ENCODE measurements at places on chromosomes 2 and 18. TPM values are rescaled to one million over a fixed set of nuclear protein-coding genes. Genes with fewer than 3 reads are reported as not detected.

DNA sequence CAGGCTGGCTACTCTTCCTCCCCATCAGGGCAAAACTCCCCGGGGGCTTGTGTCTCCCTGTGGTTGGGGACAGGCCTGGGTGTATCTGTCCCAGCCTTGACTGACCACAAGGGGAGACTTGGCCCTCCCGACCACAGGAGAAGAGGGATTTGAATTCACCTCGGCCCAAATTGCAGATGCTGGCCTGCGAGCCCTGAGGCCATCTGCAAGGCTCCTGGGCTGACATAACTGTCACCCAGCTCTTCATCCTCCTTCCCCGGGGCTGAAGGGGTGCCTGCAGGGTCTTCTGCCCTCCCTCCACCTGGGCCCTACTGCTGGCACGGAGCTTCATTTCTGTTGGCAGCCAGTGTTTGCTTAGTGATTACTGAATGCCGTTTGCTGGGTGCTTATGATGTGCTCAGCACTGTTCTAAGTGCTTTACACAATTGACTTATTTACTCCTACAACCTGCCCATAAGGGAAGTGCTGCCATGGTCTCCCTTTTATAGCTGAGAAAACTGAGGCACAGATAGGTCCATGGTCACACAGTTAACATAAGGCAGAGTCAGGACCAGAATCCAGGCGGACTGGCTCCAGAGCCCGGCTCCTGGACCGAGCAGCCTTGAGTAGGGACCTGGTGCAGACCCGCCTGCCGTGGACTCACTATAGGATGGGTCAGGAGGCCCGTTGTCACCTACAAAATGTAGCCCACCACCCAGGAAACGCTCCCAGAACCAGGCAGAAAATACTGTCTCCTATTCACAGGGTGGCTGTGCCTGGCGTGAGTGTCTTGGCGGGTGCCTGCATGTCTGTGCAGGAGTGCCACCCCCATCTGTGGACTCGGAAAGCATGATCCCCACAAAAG is 18.9 kb downstream of the STEAP3 start:
- no peak for DNase-seq

DNA sequence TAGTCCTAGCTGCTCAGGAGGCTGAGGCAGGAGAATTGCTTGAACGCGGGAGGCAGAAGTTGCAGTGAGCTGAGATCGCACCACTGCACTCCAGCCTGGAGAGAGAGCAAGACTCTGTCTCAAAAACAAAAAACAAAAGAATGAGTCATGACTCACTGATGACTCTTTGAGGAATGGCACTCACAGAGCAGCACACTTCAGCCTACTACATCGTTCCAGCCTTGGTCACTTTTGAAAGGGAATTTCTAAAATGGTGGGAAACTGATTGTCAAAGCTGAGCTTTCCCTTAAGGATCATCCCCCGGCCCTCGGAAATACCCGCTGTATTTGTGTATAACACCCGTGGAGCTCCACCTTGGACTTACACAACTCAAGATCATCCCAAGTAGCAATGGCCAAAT is 217.3 kb upstream of the HS6ST1 start:
- no peak for DNase-seq

The PTPRN gene
- not detected for total RNA-seq

The PPP1R1C gene
- total RNA-seq = 5.0 TPM

DNA sequence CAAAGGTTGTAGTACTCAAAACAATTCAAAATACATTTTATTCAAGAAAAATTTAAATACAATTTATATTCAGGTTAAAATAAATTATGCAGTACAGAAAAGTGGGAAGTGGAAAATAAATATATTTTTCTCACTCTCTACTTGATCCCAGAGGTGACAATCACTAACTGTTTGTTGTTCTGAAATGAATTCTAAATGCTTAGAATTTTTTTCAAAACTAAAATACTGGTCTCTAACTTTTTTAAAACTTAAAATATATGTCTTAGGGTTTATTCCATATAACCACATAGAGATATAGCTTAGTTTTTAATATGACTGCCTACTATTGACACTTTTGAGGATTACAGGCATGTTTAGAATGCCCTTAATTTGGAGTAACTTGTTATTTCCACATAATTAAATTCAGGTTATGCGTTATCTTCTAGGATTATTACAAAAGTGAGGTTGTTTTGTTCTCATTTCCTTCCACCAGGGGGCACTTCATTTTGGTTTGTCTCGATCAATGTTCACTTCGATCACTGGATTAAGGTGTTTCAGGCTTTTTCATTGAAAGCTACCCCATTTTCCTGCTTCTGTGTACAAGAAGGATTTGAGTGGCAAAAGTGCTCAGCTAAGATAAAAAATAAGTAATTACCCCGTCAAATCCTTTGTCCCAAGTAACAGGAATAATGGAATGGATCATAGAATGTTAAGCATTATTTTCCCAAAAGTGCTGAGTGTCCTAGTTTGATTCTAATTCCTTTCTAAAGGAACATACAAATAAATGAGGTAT is 27.1 kb upstream of the TFPI start:
- no peak for DNase-seq

The PLCL1 gene
- 17.7 TPM for total RNA-seq

- DNase-seq = no peak
Observed at GRCh38 chr2:134301099-134301927, 47.4 kb downstream of the MGAT5 start.

- no peak for DNase-seq
Observed at GRCh38 chr2:12556762-12557161, 160.0 kb upstream of the TRIB2 start.

The FAM161A gene
- total RNA-seq = 1.5 TPM

The PXDN gene
- 46.0 TPM for total RNA-seq

GRCh38 chr18:47719096-47719780 is 211.2 kb downstream of the SMAD2 start:
- DNase-seq = no peak

The SCG2 gene
- 0.42 TPM for total RNA-seq

- no peak for DNase-seq
Observed at GRCh38 chr18:49072940-49073339, 122.2 kb upstream of the SMAD7 start.

GRCh38 chr18:50133526-50133925 is 61.4 kb downstream of the MYO5B start:
- no peak for DNase-seq

DNA sequence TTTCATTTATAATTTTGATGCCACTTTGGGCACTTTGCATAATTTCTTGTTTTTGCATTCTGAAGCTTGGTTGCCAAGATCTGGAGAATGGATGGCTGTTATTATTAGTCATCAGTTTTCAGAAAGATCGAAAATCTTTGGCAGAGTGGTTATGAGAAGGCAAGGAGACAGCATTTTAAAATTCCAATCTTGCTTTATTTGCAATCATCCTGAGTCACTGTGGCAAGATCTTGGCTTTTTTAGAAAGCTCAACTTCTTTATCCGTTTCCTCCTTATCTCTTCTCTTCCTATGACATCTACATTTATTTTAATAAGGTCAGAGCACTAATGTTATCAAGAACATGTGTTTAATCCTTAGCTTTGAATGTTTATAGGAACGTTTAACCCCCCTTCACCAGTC is 31.1 kb upstream of the EIF2AK3 start:
- no peak for DNase-seq

- no peak for DNase-seq
Observed at GRCh38 chr18:76979111-76979751, 153.4 kb downstream of the MBP start.

The GKN1 gene
- not detected for total RNA-seq

The ST8SIA3 gene
- not detected for total RNA-seq

The KCNK3 gene
- total RNA-seq = 35.4 TPM

DNA sequence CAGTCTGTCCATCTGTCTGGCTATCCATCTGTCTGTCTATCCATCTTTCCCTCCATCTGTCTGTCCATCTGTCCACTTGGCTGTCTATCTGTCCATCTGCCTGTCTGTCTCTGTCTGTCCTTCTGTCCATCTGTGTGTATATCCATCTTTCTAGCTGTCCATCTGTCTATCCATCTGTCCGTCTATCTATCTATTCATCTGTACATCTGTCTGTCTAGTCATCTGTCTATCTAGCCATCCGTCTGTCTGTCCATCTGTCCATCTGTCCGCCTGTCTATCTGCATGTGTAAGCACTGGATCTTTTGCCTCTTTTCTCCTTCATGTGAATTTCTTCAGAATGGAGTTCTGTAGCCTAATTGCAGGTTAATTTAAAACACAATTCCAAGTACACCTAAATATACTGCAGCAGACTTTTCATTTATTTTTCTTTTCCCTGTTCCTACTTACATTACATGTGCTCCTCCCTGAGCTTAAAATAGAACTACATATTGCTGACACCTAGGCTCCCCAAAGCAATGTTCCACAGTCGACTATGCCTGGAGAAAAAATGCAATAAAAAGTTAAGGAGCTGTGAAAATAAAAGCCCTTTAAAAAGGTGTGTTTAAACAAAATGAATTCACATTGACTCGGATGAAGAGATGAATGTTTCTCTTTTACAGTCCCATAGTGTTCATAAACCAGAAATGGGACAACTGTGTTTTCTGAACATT is 37.4 kb upstream of the TXNDC2 start:
- DNase-seq = no peak

- DNase-seq = peak; percentile 71
Observed at GRCh38 chr2:31239593-31240177, 5.7 kb downstream of the EHD3 start.

The FHOD3 gene
- total RNA-seq = 117 TPM

DNA sequence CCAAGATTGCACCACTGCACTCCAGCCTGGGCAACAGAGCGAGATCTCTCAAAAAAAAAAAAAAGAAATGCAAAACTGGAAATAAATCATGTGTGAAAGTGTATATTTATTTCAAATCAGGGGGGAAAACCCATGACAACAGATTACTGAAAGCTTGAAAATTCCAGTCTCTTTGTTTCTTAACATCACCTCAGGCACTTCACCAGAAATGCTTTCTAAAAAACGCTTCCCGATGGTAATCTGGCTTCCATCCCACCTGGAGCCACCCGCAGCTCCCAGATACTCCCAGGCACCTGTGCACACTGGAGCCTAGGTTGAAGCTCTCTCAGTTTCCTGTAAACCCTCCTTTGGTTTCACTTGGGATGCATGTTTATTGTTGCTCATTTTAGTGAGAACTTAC is 7.2 kb upstream of the ITGB6 start:
- no peak for DNase-seq

DNA sequence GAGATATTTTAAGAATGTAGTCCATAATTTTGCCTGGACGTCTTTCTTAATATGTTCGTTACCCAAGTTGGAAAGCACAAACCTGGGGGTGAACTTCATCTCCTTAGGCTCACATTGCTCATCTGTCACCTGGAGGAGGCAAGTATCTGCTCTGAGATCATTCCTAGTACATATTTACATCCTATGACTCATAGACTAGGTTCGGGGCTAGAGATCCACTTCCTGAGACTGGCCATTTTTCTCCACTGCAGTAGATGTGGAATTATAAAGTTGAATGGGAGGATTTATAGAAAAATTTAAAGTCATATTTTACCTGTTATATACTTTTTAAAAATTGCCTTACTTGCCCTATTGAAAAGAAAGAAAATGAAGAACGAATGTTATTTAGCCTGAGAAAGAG is 77.5 kb upstream of the PROKR1 start:
- no peak for DNase-seq

The CYP27C1 gene
- 0.21 TPM for total RNA-seq

The LRRC30 gene
- not detected for total RNA-seq

GRCh38 chr2:221205103-221205673 is 366.9 kb downstream of the EPHA4 start:
- DNase-seq = no peak

DNA sequence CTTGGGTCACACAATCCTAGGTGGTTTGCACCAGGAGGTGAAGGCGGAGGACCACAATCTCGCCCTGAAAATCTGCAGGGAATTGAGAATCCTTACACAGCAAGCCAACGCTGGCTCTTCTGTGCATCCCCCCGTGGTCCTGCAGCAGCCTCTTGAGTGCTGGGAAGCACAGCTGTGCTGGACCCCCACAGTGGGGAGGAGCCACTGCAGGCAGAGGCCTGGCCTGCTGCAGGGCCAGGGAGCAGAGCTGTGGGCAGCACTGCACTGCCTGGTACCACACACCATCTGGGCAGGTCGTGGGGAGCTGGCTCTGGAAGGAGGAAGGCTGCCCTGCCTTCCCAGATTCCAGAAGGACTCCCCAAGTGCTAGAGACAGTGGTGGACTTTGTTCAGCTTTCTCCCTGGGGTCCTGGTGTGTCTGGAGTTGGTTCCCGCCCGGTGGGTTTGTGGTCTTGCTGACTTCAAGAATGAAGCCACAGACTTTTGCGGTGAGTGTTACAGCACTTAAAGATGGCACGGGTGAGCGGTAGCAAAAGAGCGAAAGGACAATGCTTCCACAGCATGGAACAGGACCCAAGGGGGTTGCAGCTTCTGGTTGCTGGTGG is 106.3 kb downstream of the FAM168B start:
- no peak for DNase-seq

GRCh38 chr2:131577812-131578211 is 50.1 kb downstream of the CCDC74A start:
- DNase-seq = no peak

The GAL3ST2 gene
- total RNA-seq = not detected

The ICA1L gene
- total RNA-seq = 6.3 TPM

GRCh38 chr2:17958466-17959092 is 80.1 kb downstream of the KCNS3 start:
- DNase-seq = no peak

- DNase-seq = no peak
Observed at GRCh38 chr2:157107877-157108276, 149.6 kb upstream of the GALNT5 start.

The FTCDNL1 gene
- total RNA-seq = 3.4 TPM

- no peak for DNase-seq
Observed at GRCh38 chr2:8546612-8547283, 135.1 kb upstream of the ID2 start.

The CCDC68 gene
- total RNA-seq = 4.9 TPM

DNA sequence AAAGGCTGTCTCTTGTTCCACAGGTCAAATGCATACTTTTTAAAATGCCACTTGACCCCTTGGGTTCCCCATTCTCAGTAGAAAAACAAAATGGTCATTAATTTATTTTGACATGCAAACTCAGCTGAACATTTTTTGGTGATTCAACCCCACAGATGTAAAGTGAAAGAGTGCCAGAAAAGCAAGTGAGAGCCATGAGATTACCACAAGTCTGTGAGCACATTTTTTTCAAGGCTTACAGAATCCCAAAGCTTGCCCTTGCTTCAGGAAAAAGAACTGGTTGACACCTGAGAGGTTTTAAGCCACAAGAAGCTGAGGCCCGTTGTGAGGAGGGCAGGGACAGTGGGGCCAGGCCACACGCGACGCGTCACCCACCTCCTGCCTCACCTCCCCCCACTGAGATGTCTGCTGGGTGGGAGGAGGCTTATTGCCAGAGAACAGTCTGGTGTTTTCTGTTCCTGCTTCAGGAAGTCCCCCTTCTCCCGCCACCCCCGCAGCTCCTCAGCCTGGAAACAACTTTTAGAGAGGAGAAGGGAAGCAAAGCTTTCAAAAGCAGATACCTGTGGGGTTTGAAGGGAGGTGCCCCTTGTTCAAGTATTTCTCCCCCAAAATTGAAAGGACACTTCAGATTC is 70.4 kb upstream of the CYP1B1 start:
- peak; percentile 63 for DNase-seq

- DNase-seq = peak; percentile 31
Observed at GRCh38 chr2:142220901-142221300, 90.1 kb upstream of the LRP1B start.

The SLC19A3 gene
- total RNA-seq = 14.2 TPM

- peak; percentile 45 for DNase-seq
Observed at GRCh38 chr18:62018034-62018758, 125.4 kb upstream of the RNF152 start.

GRCh38 chr2:178602901-178603300 is 122.6 kb downstream of the PLEKHA3 start:
- DNase-seq = no peak
